D721Med (cell line): ENCODE measurements at places on chromosomes 3 and 15.

DNA sequence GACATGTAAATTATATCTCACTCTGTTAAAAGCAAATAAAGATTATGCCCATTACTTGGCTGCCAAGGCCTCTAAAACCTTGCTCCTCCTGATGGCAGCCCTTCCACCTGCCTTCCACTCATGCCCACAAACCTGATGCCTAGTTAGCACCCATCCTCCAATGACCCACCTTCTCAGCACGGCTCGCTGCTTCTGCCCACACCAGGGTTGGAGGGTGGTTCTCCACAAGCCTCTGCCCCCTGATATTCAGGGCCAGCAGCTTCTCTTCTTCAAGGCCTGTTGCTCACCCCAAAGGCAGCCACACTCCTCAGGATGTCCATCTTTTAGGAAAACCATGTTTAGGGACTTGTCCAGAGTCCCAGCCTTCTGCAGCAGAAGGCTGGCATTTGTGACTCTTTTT is 263.4 kb upstream of the TLE3 start:
- DNase-seq, result no peak

DNA sequence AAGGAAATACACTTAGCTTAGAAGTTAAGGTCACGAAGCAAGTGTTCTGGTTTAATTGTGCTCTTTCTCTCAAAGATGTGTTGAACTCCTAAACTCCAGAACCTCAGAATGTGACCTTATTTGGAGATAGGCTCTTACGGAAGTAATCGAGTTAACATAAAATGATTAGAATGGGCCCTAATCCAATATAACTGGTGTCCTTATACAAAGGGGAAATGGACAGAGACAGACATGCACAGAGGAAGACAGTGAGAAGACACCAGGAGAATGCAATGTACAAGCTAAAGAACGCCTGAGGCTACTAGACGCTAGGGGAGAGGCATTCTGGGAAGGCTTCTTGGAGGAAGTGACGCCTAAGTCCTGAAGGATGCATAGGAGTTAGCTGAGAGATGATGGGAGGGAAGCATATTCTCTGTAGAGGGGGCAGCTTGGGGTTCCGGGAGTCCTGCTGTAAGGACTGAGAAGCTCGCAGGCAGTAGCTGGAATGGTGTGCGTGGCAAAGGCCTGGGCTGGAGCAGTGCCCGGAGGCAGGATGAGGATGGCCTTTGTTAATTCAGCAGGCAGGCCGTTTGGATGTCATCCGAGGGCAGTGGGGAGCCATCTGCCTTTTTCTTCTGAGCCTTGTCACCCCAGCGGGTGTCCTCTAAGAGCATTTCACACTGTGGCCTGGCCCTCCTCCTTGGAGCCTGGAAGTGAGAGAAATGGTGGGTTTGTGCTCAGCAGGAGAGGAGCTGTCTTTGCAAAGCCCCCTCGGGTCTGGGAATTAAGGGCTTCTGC is 513.4 kb downstream of the SHQ1 start:
- no peak for DNase-seq

DNA sequence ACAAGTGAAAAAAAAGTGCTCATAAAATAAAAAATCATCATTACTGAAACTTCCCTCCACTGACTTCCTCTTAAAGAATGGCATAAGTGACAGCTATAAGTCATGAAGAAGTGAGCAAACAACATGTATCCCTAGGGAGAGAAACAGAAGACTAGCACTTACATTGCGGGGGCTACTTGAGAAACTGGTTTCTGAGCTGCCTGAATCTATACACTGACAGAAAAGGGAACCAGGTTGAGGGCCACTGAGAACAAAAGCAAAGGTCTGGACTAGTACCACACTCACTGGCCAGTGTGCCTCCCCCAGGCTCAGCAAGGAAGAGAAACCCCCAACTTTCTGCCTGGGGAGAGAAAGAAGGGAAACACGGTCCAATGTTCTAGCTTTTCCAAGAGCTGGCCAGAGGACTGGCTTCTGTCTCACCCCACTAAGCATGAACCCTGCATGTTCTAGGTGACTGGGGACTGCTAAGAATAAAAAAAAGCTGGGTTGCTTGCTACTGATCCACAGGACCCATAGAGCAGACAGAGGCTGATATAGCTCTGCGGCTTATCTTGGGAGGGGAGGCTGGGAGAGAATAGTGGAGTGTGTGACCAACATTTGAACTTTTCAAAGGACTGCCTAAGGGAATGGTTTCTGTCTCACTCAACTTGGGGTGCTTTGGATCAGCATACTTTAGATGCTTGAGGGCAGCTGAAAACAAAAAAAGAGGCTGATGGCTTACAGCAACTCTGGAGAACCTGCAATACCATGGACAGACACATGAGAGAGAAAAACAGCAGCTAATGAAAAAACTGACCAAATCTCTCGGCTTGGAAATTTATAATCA is 8.1 kb downstream of the RAD18 start:
- no peak for DNase-seq

DNA sequence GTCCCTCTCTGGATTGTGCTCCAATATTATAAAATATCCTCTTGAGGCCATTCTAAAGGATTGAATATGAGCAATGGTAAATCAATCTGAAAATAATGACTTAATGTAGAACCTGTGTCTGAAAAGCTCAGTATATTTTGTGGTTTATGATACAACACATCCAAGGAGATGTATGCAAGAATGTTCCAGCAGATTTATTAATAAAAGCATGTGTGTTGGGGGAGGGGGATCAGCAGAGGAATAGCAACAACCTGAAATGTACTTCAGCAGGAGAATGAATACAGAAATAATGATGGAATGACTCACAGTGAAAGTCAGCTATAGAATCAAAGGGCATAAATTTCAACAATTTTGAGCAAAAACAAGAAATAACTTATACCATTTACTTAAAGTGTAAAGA is 56.7 kb upstream of the NUDT16 start:
- DNase-seq, result no peak

- no peak for DNase-seq
These were observed 199.2 kb downstream of the GHSR start for GRCh38 chr3:172249039-172249438.
